ENCODE measurements at places on chromosomes 5 and 9. TPM values are rescaled to one million over a fixed set of nuclear protein-coding genes. Genes with fewer than 3 reads are reported as not detected.

The PCDHGC5 gene
- total RNA-seq: 1.2 TPM

The SOWAHA gene
- not detected for total RNA-seq

DNA sequence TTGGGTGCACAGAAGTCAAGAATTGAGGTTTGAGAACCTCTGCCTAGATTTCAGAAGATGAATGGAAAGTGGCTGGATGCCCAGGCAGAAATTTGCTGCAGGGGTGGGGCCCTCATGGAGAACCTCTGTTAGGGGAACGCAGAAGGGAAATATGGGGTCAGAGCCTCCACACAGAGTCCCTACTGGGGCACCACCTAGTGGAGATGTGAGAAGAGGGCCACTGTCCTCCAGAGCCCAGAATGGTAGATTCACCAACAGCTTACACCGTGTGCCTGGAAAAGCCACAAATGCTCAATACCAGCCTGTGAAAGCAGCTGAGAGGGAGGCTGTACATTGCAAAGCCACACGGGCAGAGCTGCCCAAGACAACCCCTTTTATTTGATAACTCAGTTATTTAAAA is 383.5 kb downstream of the TLE4 start:
- DNase-seq: no peak

DNA sequence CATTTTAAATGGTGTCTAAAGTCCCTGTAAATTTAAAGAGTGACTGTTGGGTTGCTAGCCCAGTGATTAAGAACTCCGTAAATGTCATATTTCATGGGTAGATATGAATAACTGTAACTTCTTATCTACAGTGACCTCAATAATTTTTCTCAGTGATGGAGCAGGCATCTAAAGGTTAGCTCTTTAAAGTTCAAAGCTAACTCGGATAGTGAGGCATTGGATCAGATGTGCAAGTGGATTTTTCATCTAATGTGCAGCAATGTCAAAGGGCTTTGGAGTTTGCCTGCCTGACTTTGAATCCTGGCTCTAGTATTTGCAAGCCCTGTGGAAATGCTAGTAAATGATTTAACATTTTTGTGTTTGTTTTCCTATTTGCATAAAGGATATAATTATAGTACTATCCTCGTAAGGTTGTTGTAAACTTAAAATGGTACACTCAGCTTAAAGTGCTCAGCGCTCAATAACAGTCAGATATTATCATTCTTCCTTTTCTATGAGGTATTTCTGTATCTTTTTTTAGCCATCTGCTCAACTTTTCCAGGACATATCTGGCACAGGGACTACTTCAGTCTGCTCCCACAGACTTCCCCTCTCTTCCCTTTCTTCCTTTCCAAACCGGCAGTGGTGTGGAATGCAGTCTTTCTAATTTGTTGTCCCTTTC is 163.7 kb upstream of the ELL2 start:
- peak; percentile 70 for DNase-seq

DNA sequence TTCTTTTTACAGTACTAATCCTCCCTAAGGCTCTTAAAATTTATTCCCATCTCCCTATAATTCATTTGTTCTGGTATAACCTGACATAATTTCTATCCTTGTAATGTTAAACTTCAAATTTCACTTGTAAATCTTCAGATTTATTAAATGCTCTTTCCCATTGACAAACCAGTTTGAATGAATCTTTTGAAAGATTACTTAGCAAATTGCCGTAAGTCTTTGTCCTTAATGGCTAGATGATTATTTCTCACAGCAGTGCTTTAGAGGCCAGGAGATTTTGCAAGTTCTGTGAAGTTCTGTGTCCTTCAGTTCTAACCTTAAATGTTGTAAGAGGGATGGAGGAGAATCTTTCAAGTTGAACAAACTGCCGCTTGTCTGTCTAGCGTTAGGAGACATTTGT is 4.2 kb downstream of the SLC44A1 start:
- no peak for DNase-seq

DNA sequence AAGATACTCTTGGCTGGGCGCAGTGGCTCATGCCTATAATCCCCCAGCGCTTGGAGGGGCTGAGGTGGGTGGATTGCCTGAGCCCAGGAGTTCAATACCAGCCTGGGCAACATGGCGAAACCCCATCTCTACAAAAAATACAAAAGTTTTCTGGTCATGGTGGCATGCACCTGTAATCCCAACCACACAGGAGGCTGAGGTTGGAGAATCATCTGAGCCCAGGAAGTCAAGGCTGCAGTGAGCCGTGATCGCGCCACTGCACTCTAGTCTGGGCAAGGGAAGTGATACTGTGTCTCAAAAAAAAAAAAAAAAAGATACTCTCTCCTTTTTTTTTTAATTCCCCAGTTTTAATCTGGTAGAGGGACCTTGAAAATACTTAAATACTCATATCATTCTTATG is 15.0 kb downstream of the ANKRD33B start:
- DNase-seq: no peak
